MCF 10A (cell line): ENCODE measurements at places on chromosomes 12 and 14.
A peak's percentile ranks its signal among the peaks of the same experiment; 100 is the strongest.

DNA sequence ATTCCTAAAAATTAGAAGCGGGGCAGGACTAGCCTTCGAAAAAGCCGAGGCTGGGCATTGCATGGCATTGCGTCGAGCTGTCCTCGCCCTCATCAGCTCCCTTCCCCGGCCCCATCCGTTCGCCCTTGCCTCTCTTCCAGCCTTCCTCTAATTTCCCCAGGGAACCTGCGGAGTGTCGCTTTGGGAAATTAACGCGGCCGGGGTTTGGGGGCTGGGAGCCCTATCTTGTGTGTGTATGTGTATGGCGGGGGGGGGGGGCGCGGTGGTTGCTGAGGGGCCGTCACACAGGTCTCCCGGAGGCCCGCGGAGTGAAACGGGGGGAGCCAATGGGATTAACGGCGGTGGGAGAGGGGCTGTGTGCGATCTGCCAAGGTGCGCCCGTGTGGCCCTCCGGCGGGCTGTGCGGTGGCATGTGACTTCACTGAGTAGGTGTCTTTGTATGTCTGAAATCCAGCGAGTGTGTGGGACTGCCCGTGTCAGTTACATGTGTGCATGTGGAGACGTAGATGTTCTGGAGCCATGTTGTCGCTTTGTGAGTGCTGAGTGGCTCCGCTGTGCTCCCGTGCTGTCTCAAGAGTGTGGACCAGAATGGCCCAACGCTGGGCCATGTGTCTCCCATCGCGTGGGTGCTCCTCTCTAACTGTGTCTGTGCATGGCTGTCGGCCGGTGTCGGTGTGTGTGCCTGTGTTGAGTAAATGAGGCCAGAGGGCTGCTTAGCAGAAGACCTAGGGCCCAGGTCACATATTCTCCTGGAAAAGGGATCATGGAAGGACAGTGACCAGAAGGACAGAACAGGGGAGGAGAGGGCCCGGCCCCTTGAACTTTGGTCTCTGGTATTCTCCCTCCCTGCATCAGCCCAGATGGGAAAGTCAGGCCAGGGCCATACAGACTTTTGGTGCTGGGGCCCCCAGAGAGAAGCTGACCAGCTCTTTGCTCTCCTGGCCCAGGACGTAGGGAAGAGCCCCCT, 1.5 kb downstream of the PTMS start:
- DNase-seq, result peak; percentile 23

GRCh38 chr12:87929346-87929745, 99.9 kb downstream of the C12orf50 start:
- DNase-seq, result no peak

GRCh38 chr12:57549909-57550640, at the start of gene KIF5A:
TSS of gene KIF5A (plus strand) at chr12:57550044. CDS start at chr12:57550272, 228 bp downstream.
- DNase-seq, result no peak

- DNase-seq, result no peak
Observed at GRCh38 chr12:90514325-90514724, 440.7 kb downstream of the CCER1 start.

DNA sequence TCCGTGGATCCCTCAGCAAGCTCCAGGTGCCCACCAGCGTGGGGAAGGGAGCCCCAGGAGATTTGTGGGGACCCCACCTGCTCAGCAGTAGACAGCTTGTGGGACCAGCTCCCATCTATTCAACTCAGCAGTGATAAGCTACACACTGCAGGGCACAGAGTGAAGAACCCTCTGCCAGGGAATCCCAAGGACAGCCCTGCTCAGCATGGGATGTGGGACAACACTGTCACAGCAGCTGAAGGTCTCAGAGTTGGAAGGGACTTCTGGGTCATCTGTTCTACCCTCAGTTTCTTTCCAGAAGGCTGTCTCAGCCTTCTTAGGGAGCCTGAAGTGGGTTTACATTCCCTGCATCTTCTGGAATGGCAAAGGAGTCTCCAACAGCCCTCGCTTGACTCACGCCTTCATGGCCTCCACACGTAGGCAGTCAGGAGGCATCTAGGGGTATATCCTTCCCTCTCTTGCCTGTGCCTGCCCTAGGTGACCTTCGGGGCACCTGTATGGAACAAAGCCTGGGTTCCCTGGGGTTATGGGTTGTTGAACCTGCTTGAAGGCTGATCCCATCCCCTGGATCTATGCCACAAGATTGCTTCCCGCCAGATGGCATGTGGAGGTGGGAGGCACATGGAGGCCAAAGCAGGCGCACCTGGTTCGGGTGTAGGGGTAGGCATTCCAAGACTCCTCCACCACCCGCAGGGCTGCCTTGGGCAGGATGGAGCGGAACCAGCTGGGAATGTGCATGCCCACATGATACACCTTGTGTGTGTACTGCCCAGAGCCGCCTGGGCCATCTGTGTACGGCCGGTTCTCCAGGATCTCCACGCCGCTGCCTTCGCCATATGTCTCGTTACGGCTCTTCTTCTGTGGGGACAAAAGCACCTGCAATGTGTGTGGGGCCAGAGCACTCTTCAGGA, 33.0 kb downstream of the ARL6IP4 start:
- DNase-seq, result no peak

- no peak for DNase-seq
Observed at GRCh38 chr12:46300910-46301309, 32.1 kb upstream of the SLC38A1 start.
